ENCODE measurements at places on chromosomes 16 and 17.

GRCh38 chr16:50088302-50088701, 22.5 kb downstream of the HEATR3 start:
- DNase-seq, result no peak

GRCh38 chr16:26031286-26031685, 339.5 kb downstream of the HS3ST4 start:
- no peak for DNase-seq

DNA sequence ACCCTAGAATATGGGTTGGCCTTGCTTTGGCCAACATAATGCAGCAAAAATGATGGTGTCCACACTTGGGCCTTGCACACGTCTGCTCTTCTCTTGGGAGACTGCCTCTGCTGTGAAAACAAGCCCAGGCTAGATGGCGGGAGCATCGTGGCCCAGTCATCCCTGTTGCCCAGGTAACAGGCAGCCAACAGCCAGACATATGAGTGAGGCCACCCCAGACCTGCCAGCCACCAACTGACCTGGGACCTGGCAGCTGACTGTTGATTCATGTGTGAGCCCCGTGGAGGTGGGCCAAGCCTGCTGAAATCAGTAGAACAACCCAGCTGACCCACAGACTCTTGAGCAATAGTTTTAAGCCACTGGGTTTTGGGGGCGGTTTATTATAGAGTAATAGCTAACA, 39.4 kb upstream of the CDH3 start:
- DNase-seq, result peak; percentile 75

DNA sequence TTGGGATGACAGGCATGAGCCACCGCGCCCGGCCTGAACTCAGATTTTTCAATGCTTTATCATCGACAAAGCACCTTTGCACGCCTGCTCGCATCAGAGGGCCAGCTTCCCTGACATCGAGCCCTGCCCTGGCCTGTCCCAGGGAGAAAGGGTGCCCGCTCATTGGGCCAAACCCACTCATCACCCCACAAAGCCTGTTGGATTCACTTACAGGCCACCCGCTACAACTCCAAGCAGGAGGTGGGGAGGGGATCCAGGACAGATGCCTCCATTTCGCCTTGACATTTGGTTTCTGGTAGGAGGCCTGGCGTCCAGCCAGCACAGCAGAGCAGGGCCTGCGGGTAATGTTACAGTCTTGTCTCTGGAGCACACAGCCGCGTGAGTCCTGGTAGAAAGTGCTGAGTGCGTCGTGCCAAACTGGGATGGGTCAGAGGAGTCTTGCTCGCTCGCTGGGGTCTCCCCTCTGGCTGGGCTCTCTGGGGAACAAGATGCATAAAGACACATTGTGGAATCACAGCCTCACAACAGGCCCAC, 19.8 kb downstream of the SMTNL2 start:
- DNase-seq, result peak; percentile 61

DNA sequence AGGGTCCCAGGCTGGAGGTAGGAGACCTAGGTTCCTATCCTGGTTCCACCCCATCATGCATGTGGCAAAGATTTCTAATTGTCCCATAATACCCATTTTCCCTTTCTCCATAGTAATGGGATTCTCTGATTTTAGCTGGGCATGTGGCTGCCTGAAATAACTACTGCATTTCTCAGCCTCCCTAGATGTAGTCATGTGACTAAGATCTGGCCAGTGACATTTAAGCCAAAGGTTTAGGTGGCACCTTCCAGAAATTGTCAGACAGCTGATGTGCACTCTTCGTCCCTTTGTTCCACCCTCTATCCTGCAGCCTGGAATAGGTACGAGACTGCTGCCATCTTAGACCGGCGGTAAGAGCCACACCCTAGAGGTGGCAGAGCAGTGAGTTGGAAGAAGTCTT, 8.2 kb downstream of the NXPH3 start:
- DNase-seq, result no peak

DNA sequence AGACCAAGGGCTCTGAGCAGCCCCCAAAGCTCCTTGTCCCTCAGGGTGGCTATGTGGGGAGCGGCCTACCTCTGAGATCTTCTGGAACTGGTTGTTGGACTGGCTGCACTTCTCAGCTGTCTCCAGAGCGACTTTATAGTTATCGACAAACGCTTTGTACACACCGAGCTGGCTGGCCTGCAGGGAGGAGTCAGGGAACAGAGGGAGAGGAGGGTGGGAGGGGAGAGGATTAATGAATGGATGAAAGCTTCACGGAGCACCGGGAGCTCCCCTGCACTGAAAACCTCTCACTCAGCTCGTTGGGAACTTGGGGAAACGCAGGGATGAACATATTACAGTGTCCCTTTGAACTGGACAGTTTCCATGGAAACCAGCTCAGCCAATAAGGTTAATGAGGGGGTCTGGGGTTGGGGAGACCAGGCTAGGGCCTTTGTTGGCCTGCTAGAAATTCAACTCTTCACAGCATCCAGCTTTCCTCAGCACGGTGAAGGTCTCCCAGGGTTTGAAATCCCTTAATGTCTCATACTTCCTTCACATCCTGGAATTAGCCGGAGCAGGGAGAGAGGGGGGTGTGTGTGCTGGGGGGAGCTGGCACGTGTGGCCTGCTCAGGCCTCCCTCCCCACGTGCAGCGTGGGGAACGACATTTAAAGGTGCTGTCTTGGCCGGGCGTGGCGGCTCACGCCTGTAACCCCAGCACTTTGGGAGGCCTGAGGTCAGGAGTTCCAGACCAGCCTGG, 86.7 kb downstream of the TIMM22 start:
- DNase-seq, result no peak

DNA sequence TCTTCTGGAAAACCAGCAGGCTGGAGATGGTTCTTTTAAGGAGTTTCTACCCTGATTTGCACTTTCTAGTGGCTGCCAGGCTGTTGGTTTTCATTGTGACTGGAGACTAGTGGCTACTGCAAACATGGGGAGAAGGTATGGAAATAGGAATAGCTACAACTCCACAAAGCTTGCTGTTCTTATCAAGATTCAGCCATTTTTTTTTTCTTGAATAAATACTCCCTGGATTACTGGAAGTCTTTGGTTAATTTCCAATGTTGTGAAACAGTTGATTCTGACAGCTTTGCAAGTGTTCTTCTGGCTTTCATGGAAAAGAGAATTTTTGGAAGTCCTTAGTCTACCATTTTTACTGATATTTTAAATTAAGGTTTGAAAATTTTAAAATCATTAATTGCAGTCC, 277.7 kb downstream of the HS3ST3A1 start:
- DNase-seq, result no peak

DNA sequence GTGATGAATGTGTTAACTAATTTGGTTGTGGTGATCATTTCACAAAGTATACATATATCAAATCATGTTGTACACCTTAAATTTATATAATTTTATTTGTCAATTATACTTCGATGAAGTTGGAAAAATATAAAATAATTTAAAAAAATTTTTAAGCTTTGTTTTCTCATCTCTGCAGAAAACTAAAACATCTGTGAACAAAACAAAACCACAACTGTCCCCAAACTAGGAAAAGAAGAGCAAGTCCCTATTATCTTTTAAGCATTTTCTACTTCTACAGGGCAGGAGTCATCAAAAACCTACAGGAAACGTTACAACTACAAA, 6.5 kb downstream of the HSDL1 start:
- no peak for DNase-seq

DNA sequence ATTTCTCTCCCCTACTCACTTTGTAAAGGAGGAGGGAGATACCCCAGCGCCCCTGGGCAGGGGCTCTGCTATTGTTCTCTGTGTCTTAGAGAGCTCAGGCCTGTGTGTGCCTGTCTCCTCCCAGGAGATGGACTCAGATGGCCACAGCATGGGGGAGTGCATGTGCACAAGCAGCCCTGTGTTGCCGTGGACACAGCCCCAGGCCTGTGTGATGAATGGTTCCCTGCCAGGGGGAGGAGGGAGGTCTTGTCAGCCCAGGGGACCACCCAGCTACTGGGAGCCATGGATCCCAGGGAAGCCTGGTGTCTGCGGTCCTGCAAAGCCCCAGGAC, 26.3 kb downstream of the GINS2 start:
- DNase-seq, result no peak

DNA sequence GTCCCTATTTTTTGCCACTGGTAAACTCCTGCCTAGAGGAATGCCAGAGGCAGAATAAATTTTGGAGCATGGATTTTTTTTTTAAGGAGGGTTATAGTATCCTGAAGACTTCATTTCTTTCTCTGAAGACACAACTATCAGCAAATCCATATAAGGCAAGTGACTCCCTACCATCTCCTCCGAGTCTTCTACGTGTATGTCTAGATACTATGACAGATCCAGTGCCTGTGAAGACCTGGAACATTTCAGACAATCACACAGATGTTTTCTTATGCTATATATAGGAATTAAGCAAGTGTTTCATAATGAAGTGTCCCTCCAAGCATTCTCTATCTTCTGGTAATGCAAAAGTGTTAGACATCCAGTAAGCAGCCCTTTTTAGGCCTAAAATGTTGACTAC, 255.5 kb upstream of the TBX2 start:
- DNase-seq, result no peak

GRCh38 chr17:68461122-68461539, 3.8 kb upstream of the WIPI1 start:
- no peak for DNase-seq

GRCh38 chr16:4847774-4848587, 700 bp downstream of the UBN1 start:
- peak; percentile 64 for DNase-seq

GRCh38 chr17:2694381-2695242, 17.0 kb downstream of the CLUH start:
- peak; percentile 58 for DNase-seq

- no peak for DNase-seq
Measured at GRCh38 chr17:10757647-10758046, 27.8 kb upstream of the TMEM220 start.

DNA sequence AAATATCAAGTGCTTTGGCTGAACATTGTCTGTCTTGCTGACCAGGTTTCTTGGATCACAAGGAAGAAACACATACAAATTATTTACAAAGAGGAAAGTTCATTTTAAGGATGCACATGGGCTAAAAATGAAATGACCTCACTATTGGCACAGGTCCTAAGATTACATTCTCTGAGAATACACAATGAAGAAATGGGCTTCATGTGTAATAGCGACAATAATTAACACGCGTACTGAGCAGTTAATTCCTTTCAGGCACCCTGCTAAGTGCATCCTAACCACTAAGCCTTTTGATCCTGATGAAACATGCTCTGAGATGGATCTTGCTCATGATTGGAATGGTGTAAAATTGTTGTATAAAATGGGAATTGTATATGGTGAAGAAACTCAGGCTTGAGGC, 429.0 kb downstream of the HS3ST4 start:
- no peak for DNase-seq

- DNase-seq, result peak; percentile 55
Measured at GRCh38 chr17:77924757-77925336, 33.7 kb upstream of the TNRC6C start.

GRCh38 chr17:82943751-82944150, 103.9 kb upstream of the ZNF750 start:
- DNase-seq, result peak; percentile 37

- peak; percentile 90 for DNase-seq
Measured at GRCh38 chr17:27601069-27601974, 29.7 kb upstream of the LGALS9 start.

GRCh38 chr17:9529033-9529700, 46.5 kb downstream of the STX8 start:
- no peak for DNase-seq

GRCh38 chr16:6861815-6862477, 470.7 kb upstream of the RBFOX1 start:
- no peak for DNase-seq

DNA sequence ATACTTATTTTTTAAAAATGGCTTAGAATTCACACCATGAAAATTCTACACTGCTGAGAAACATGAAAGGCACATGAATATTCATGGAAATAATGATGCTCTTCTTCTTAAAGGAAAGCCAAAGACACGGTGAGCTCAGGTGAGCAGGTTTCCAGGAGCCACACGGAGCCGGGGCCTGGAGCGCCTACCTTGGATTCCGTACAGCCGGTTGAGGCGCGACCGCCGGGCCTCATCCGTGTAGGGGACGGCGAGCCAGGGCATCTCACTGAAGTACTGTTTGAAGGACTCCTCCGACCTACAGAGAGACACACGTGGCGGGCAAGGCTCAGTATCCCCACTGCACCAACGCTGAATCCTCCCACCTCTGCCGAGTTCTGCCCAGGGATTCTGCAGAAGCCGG, 37.1 kb downstream of the MRM3 start:
- no peak for DNase-seq

GRCh38 chr16:2210386-2211365, at the start of gene BRICD5:
Gene BRICD5, minus strand, starts transcription at chr16:2210863. Its CDS starts 30 bp downstream, at chr16:2210833.
- DNase-seq, result no peak

DNA sequence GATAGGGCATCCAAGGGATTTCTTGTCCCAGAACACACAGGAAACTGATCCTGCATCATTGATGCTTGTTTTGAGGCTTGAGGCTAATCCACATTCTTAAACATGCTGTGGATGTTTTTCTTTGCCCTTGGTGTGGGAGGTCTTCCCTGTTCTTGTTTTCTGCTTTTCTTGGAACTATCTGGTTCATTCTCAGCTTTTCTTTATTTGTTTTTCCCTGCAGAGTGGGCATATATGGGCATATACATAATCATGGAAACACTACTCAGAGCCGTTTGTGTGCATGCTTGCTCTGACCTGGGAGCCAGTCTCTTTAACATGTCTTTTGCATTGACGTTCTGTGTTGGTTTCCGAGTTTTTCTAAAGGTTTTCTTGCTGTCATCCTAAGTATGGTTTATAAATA, 300.0 kb downstream of the SNX29 start:
- DNase-seq, result no peak

DNA sequence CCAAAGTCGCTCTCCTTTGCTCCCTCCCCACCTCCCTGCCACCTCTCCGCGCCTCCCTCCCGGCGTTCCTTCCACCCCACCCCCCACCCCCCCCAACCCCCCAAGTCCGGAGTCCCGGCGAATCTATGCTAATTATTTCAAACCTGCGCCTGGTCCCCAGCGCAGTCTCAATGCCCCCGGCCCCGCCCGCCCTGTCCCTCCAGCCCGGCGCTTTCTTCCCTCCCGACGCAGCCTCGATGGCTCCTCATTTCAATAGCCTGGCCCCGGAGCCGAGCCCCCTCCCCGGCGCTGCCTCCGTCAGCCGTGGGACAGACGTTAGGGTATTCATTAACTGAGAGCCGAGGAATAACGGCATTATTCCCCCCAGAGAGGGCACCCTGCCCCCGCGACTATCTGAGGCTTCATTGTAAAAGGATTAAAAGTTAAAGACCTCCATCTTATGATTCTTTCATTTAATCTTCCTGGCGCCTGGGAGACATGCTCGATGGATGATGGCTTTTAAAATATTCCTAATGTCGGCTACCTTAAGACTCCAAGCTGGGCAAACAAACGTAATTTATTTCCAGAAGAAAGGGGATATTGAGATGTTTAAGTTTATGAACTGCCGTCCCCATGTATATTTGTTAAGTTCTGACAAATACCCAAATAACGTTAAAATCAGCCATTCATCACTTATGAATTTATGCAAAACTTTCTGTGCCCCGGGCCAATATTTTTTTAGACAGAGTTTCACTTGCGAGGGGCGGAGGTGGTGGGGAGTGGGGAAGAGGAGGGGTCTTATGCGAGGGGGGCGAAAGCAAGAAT, 3.4 kb downstream of the NOG start:
- peak; percentile 93 for DNase-seq

DNA sequence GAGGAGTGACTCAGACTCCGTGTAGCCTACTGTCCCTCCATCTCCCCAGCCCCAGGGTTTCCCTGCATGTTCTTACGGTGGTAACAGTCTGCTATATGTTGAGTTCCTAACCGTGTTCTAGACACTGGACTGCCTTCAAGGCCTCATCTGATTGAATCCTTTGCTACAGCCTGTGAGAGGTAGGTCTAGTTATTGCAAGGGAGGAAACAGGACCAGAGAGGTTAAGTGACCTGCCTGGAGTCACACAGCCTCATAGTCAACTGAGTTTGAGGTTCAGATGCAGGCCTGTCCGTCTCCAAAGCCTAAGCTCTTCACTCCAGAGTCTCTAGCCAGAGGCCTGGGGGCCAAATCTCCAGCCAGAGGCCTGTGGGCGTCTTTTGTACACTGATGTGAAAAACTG, 98.0 kb downstream of the SDR42E1 start:
- no peak for DNase-seq
